Tongue (tissue), 3 donors: ENCODE measurements at places on chromosomes 2 and 18.

DNA sequence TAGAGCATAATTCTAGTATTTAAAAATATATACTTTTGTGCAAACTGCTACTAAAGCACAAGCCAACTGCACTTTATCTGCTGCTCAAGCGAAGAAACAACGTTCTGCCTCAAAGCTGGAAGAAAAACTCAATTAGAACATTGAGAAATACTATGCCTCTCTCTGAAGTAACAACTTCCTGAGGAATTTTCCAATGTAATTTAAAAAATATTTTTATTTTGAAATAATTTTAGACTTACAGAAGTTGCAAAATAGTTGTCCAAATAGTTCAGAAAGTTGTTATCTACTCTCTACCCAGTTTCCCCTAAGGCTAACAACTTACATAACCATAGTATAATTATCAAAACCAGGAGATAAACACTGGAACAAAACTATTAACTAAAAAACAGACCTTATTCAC is 12.3 kb upstream of the POLI start:
- no peak for DNase-seq

GRCh38 chr2:116669782-116670181 is 1144.7 kb upstream of the DDX18 start:
- DNase-seq, result no peak

GRCh38 chr18:29647700-29648099 is 1394.8 kb downstream of the DSC3 start:
- DNase-seq, result no peak

DNA sequence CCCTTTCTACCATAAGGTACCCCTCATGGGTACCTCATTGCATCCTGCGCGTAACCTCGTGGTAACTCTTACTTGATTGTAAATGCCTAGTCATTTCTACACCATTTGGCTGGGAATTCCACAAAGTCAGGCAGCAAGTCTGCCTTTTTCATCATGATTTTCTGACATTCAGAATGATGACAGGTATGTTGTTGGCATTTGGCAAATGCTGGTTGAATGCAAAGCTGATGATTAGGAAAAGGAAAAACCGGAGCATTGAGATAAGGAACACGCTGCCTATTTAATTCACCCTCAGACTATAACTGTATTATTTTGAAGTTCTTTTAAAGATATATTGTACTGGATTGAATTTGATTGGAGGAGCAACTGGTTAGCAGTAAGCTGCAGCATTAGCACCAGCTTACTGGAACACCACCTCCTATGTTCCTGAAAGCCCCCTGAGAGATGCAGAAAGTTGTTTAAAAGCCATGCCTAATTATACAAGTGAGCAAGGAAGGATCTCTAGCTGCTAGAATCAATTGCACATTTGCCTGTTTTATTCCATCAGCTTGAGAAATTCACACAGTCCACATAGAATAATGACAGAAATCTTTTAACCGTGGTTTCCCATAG is 520.1 kb downstream of the LRP1B start:
- DNase-seq, result peak; percentile 5

GRCh38 chr18:23970161-23971096 is 44.1 kb upstream of the TTC39C start:
- DNase-seq, result no peak

- no peak for DNase-seq
Measured at GRCh38 chr2:137797641-137798040, 166.6 kb upstream of the HNMT start.

GRCh38 chr18:58051765-58052460 is 7.9 kb downstream of the NEDD4L start:
- DNase-seq, result peak; percentile 61

DNA sequence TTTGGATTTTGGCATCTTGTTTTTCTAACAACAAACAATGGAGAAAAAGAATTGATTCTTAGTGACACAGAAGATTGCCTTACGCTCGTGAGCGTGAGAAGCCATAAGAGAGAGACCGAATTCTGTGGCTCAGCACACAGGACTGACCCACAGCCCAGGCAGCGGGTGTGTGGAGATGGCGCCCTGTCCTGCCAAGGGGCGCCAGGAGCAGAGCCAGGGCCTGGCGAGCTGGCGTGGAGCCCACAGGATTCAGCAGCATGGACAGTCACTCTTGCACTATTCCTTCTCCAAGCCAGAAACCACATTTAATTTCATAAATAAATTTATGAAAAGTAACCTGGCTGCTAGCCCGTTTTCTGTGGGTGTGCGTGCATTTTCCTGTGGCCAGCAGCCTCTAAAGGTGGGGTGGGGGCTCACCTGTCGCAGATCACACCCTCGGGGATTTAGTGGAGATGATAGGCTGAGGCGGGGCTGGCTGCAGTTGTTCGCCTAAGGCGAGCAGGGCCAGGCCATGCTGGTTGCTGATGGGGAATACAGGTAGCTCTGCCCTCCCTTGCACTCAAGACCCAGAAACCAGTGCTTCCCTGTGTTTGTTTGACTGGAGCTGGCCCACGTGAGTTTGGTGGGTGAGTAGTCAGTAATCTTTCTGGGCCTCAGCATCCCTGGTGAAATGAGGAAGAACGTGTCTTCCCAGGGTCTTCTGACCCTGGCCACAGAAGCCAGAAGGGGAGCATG is 46.2 kb downstream of the FAM168B start:
- no peak for DNase-seq

DNA sequence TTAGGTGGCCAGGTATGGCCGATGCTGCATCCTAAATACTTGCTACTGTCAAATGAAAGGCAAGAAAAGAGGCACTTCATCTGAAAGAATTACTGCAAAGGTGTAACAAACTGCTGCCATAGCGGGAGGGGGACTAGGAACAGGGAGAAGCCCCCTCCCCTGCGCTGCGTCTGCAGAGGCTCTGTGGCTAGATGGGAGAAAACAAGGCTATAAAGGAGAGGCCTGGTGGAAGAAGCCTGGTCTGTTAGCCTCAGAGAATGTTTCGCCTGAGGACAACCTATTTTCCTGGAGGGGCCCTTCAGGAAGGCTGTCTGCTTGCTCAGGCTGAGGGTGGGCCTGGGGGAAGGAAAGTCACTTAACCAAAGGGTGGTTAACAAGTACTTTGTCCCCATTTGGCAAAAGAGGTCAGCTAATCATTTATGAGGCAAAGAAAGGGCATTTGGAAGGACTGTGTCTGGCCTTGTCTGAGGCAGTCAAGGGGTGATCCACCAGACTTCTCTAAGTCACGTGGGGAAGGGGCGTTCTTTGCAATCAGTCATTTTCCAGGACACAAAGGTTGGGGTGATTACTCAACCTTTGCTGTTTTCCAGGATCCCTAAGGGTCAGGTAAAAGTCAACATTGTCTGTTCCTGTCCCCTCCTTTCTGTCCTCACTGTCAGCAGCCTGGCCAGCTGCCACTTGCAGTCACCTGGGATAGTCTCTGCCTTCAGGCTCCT is 103.0 kb upstream of the TMEM200C start:
- no peak for DNase-seq

- peak; percentile 35 for DNase-seq
Measured at GRCh38 chr2:236852100-236852976, 233.4 kb upstream of the COPS8 start.

DNA sequence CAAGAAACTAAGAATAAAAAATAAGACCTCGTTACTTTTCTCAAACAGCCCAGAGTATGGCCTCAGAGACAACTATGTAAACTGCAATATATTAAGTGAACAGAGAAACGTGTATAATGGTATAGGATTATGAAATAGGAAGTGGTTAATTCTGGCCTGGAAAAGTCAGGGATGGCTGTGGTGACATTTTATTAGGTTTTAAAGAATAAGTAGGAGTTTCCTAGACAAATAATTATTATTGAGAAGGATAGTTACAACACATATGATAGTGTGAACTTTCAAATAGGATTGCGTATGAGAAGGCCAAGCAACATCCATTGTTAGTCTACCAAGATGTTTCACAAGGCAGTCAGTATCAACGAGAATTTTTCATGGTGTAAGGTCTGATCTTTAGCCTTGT is 244.1 kb downstream of the LPIN1 start:
- no peak for DNase-seq

DNA sequence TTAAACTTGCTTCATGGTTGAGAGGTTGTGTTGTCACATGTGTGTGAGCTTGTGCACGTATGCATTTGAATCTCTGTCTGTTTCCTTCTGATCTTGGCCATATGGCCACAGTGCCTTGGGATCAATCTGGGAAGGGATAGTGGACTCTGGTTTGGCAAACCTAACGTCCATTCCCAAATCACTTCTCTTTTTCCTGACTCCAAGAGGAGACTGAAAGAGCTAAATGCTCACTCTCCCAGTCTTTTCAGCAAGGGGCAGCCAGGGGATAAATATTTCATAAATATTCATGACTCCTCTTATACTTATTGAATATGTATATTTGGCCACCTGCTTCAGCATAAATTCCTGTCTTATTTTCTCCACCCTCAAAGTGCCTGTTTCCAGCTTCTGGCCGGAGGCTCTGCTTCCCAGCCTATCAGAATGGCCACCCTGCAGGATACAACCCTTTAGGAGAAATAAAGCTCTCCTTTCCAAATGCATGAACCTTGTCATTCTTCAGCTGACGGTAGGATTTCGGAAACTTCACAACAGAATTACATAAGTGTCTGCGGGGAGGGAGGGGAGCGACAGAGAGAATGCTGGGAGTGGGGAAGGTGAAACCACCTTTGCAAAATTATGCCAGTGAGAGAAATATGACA is 112.2 kb upstream of the COPS8 start:
- peak; percentile 48 for DNase-seq

GRCh38 chr18:38693104-38693503 is 1127.5 kb upstream of the CELF4 start:
- no peak for DNase-seq

DNA sequence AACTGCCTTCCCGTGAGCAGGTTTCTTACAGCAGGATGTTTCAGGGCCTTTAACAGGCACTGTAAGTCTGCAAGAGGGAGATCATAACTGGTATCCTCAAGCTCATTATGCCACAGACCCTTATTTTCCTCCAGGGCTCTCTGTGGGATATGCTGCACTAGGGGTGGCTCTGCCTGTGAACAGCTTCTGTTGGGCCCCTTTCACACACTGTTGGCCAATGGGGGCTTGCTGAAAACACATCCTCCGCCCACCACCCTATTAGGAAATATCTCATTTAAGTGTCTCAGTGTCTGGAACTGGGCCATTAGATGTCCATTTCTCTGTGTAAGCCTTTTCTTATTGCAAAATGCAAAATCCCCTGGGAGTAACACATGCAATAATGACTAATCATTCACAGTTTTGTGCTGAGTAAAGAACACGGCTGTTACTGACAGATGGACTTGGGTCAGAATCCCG is 414.3 kb upstream of the HS6ST1 start:
- no peak for DNase-seq

DNA sequence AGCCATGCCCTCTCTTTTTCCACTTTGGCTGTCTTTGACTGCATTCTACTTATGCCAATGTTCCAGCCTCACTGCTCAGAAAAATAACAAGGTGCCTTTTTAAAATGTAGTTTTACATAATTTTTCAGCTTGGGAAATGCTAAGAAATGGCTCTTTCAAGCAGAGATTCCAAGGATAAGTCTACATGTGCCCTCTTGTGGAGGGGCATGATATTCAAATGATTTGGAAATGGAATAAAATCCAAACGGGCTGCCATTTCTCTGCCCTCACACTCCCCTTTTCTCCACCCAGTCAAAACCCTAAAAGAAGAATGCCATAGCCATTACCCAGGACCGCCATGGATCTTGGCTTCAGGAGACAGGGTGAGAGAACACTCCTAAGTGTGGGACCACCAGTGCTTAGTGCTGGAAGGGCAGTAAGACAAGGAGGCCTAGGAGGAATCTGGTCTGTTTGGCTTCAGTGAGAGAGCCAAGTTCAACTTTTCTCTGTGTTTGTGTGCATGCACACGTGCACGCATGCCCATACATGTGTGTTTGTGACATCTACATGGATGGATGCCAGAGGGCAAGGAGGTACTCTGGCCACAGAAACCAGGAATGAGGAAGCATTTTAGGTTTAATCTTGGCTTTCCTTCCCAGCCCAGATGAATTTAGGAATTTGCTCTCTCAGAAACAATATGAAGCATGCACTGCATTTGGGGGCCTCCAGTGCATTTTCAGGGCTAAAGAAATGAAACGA is 174.0 kb upstream of the SLC14A2 start:
- DNase-seq, result no peak

GRCh38 chr18:9820719-9821118 is 65.1 kb upstream of the TXNDC2 start:
- DNase-seq, result no peak

DNA sequence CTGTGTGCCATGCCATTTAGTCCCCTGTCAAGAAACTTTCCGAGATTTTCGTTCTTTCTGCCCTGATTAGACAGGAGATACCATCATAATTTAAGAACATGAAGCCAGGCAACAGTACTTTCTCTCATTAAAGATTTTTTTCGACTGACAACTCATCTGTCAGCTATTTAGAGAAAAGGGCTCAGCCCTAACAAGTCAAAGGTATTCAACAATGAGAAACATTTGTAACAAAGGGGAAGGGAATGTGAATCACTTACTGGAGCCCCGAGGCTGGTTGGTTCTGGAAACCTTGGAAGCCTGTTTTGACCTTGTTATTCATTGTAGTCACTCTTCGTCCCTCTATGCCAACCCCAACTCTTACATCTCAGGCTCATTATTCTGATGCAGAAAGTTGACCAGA is 199.4 kb downstream of the SPP2 start:
- peak; percentile 4 for DNase-seq

DNA sequence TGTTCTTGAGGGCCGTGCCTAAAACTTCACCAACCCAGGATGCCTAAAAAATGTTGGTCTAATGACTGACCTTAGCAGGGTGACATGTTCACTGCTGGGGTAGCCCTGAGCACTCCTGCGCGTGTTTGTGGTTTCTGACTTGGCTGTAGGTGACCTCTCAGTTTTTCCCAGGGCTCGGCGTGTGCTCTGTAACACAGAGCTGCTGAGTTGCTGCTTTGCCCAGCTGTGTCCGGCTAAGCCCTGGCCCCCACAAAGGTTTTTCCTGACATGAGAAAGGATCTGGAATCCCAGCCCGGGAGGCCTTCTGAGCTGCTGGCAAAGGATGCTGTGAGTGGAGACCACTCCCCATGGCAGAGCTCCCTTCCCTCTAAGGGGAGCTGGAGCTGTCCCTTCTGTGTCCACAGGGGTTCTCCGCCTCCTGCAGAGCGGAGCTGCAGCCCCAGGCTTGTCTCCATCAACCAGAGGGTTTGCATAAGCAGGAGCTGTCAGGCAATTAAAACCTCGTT is 52.7 kb downstream of the CRIM1 start:
- DNase-seq, result peak; percentile 39

DNA sequence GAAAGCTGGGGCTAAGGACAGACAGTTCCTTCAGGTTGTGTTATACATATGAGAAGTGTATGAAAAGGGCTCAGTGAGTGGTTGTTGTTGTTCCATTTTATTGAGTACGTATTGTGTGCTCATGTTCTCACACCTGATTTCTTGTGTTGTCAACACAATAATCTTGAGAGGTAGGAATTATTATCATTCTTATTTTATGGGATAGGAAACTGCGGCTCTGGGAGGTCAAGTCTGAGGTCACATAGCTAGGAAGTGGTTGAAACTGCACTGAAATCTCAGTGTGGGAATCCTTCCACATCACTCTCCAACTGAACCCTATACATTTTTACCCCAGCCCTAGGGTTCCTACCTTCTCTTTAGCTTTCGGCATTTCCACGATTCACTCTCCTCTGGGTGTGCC is 124.2 kb upstream of the CXCR4 start:
- no peak for DNase-seq
